Cerebellar nuclear complex (tissue), 1 donor: ENCODE measurements at places on chromosomes 11 and 22.

- DNase-seq, result no peak
These were observed 129.0 kb downstream of the ETS1 start for GRCh38 chr11:128458321-128458720.

- DNase-seq, result no peak
These were observed 46.5 kb upstream of the CCND1 start for GRCh38 chr11:69594481-69594880.

- DNase-seq, result no peak
These were observed 769.2 kb downstream of the METTL15 start for GRCh38 chr11:28877340-28877739.

DNA sequence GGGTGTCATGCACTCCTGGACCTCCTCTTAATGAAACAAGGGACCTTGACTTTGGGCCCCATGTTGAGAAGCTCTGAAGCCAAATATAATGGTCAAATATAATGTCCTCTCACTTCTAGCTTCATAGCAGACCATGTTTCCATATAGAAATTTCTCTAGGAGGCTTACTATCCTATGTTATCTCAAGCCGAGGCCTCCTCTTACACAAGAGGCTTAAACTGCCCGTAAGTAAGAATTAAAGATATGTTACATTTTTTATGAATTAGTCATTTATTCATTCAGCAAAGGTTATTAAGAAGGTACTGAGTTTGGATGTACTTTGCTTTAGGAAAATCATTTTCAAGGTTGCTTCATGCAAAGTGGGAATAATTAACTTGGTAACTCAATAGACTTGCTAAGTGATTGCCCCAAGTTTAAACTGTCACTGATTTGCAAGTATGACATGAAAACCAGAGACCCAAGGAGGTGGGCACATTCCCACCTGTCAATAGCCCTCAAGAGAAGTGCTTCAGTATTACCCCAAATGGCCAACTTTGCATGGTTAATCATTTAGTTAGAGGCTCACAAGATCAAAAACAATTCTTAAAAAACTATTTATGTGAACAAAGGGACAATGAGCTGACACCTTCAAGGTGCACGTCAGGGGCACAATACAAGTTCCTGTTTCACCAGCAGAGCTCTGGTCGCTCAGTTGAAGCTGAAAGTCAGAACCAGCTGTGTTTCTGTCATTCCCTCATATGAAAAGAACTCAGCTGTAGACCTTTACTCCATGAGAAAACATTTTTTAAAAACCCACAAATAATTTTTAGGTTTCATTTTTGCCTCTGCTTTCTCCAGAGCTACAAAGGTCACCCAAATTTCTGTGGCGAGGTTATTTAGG lies 20.9 kb downstream of the BDNF start:
- no peak for DNase-seq

DNA sequence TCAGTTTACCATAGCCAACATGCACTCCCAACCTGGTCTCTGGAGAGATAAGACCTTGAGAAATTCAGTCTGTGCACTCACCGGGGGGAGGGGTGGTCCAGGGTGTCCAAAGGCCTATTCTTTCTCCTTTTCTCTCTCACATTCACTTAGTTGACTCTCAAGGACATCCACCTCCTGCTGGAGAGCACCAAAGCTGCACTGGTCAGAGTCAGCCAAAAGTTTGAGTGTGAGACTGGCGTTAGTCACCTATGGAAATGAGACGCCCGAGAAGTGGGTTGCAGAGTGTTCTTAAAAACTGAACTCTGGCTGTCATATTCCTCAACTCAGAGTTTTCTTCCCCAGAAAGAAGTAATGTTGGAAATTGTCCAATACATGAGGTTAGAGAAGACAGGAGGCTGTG lies 5.0 kb upstream of the UBQLNL start:
- no peak for DNase-seq

- no peak for DNase-seq
These were observed 246.1 kb upstream of the CHORDC1 start for GRCh38 chr11:90468923-90469322.

DNA sequence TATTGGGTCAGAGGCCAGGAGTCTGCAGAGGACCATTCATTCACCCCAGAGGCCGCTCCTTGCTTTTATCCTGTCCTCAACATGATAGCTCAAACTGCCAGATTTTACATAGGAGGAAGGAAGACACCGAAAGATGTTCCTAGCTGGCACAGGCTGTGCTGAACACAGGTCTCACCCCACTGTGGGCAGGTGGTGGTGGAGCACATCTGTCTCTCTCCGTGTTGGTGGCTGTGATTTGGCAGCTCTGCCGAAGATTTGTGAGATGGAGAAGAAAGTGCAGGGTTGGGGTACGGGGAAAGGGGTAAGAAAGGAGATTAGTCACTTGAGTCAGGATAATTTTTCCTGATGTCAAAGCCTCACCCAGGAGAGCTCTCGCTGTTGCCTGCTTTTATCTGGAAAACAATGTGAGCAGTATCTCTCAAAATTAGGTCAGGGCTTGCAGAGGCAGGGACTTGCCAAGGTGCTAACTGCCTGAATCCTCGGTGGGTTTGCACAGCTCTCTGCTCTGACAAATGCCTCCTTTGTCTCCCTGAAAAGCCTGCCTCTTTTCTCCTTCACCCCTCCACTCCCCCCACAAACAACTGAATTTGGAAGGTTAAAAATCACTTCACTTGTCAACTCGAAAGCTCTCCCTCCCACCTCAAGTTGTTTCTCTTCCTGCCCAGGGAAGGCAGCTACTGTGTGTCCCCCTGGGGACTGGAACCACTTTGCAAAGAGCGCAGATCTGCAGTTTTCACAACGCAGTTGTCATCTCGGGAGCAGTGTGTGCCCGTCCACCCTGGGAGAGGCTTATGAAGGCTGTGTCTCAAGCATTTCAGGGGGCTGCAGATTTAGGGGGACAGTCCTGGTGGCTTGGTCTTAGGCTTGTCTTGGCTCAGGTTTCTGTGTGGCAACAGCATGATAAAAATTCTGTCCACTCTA lies 299.7 kb downstream of the ST3GAL4 start:
- no peak for DNase-seq

DNA sequence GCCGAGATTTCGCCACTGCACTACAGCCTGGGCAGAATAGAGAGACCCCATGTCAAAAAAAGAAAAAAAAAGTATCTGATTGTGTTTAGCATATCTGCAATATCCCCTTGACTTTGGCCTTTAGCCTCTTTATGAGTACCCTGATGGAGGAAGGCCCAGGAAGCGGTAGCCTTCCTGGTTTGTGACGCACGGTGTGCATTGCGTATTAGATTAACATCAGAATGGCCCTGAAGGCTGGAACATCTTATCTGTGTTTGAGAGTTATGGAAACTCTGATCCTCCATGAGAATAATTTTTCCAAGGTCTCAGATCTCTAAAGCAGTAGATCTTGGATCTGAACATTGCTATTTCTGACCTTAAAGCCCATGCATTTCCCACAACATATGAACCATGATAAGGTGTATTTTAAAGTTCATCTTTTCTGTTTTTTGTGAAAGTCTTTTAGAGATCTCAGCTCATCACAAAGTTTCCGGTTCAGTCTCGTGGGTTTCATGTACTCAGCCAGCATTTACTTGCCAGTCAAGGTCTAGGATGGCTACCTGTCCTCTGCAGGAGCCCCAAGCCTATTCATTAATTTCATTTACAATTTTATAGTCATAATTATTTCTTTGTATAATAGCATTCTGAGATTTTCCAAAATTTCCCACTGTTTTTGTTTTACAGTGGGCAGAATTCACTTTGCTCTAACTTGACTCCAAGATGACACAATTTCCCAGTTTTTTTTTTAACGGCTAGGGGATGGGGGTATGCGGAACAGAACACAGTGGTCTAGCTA lies 605 bp upstream of the FDX1 start:
- DNase-seq, result no peak

GRCh38 chr22:37421468-37421877 lies 5.8 kb downstream of the ELFN2 start:
- no peak for DNase-seq

GRCh38 chr11:102986815-102987214 lies 31.3 kb upstream of the MMP13 start:
- no peak for DNase-seq

DNA sequence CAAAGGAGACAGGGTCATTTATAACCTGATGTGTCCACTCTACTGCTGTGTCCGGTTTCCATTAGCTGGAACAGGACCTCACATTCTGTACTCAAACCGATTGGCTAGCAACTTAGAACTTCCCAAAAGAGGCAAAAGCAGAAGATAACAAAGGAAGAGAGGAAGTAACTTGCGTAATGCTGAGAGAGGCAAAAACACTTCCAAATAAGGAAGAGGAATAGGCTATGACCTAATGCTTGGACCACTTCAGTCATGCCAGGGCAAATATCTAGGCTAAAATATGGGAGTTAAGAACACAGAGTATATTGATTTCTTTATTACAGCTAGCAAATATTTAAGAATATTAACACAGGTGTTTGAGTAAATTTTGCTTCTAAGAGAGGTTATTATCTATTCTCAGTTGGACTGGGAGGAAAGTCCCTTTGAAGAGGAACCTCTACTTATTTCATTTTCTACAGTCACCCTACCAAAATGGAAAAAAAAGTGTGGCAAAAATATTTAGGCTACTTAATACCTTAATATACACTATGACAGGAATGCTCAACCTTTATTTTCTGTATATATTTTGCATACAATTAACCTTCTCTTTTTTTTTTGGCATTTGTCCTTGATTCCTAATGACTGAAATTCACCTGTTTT lies 499.8 kb upstream of the CHORDC1 start:
- no peak for DNase-seq
